ENCODE measurements at places on chromosomes 13 and 19. TPM values are rescaled to one million over a fixed set of nuclear protein-coding genes. Genes with fewer than 3 reads are reported as not detected.

The LRRC8E gene
- polyA plus RNA-seq, result not detected

The GNG8 gene
- not detected for polyA plus RNA-seq

The SEMA6B gene
- not detected for polyA plus RNA-seq

The SMAD9 gene
- polyA plus RNA-seq, result 0.06 TPM

The ZNF283 gene
- 3.0 TPM for polyA plus RNA-seq

The SELENOV gene
- not detected for polyA plus RNA-seq

The CDC16 gene
- 16.1 TPM for polyA plus RNA-seq

The NLRP7 gene
- polyA plus RNA-seq, result not detected

The BRSK1 gene
- polyA plus RNA-seq, result not detected

The CBY2 gene
- polyA plus RNA-seq, result 0.40 TPM

The SIGLEC9 gene
- polyA plus RNA-seq, result 0.33 TPM
